ENCODE measurements at places on chromosomes 11 and 22.

DNA sequence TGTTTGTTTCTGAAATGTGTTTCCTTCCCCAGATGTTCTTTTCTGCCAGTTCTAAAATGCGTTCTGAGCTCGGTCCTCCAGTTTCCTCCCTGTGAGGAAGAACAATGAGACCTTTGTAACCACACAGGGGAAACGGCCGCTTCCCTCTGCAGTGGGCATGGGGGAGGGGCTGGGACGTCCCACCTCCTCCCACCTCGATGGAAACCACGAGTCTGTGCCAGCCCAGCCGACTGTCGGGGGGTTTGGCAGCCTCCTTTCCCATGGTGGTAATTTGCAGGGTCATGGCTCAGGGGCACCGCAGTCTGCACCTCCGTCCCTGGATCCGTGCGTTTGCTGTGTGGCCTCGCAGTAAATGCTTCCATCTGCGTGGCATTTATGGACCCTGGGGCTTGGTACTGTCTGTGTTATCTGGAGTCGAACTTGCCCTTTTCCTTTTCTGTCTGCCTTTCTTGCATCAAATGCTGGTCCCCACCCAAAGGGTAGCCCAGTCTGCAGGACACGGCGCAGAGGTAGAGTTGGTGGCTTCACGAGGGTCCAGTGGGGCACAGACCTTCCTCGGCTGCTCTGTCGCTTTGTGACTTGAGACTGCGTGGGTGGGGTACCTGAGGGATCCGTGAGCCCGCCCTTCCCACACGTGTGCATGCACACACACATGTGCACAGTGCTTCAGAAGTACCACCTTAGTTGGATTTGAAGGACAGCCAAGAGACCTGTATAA lies 16.1 kb downstream of the LRP5 start:
- peak; percentile 23 for DNase-seq

DNA sequence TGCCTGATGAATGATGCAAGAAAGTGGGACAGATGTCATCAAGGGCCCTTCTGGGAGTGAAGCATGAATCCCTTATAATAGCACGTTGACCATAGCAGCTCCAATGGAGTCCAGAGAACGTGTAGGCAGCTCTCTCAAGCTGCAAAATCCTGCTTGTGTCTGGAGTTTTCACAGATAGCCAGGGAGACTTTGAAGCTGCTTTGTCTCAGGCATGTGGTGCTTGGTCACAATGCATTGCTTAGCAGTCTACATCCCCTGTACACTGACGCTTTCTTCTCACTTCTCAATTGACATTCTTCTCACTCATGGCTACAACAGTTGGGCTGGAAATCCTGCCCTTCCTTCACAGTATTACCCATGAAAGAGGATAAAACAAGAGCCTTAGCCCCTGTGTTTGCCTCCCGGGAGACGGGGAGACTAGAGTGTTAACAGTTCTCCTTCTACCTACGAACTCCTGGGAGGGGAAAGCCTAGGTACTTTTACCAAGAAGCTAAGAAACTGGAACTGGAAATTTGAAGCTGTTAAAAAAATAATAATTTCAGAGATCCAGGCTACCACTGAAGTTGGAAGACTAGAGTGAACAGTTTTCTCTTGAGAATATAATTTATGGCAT lies 20.7 kb upstream of the MMP7 start:
- no peak for DNase-seq

- no peak for DNase-seq
These were observed 1081.6 kb downstream of the BRD1 start for GRCh38 chr22:48745842-48746788.

DNA sequence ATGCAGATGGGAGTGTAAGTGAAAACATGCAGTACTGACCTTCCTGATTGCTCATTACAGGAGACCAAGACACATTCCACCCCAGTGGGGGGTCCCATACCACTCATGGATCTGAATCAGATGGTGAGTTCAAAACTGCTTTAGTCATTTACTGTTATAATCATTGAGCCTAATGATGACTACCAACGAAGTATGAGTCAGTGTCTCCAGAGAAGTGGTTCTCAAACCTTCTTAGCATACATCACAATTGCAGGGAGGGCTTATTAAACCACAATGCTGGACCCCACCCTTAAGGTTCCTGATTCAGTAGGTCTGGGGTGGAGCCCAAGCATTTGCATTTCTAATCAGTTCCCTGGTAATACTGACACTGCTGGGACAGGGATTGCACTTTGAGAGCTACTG lies 75.8 kb downstream of the CD44 start:
- no peak for DNase-seq

DNA sequence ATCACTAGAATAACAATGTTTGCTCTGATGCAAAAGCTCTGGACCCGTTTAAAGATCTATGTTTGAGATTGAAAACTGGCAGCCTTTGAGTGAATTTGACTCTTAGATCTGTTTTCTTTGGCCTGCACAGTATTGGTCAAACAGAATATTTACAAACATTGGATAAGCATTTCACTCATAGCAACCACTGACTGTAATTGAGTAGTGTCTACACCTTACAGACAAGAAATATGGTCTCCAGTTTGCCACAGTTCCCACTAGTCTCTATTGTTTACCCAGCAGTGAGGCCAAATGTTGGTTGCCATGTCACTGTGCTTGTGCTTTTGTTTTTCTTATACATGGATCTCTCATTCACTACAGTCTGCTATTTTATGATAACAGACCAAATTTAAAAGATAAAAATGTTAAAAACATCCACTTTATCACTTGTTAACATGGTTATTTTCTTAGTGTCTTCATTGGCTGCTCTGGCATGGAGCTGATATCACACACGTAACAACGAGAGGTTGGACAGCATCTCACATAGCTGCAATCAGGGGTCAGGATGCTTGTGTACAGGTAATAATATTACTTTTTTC lies 12.2 kb downstream of the ANKRD42 start:
- DNase-seq: no peak

DNA sequence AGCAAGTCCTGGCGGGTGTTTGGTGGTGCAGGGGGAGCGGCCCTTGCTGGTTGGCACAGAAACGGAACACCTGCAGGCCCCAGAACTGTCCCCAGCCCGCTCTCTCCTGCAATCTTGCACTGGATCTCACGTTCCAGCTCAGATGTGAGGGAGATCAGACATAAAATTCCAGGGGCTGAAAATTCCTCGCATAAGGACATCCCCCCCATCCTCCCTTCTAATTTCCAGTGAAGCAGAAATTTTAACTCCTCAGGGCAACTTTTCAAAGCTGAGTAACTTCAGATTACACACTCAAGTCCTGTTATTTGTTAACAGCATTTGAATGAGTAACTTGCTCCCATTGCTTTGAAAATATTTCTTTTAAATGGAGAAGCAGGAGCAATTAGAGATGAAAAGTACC lies 40.3 kb upstream of the RASSF10 start:
- DNase-seq: no peak

DNA sequence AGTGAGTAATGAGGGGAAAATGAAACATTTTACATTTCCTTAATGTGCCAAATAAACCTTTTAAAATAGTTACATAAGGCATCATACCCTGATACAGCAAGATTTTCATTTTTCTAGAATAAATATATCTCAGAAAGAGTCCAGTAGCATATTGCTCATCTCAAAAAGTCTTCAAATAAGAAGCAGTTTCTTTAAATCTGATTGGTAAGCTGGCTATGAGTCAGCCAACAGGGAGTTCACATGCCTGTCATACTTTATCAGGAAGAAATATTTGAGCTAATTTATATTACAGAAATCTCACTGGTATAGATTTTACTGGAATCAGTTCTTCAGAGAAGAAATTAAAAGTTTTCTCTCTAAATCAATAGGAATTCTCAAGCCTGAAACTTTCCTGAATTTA lies 258.1 kb downstream of the C11orf87 start:
- DNase-seq: no peak

DNA sequence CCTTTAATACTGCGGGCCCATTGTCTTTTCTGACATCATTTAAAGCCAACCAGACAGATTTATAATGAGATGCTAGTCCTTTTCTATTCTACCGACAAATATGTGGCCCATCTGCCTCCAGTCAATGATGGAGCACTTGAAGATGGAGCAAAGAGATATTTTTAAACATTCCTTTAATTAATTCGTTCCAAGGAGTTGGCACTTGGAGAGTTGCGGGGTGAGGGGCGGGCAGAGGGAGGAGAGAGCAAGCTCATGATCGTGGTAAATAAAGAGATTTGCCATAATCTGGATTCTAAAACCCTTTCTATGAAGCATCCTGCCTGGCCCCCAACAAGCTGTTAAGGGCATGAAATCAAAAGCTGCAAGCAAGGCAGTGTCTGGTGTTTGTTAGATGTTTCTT lies 5.0 kb downstream of the SLC1A2 start:
- no peak for DNase-seq

- DNase-seq: peak; percentile 22
These were observed 404 bp downstream of the DCHS1 start for GRCh38 chr11:6655020-6655789.

- DNase-seq: no peak
These were observed 154.6 kb downstream of the MAML2 start for GRCh38 chr11:96188243-96189006.

DNA sequence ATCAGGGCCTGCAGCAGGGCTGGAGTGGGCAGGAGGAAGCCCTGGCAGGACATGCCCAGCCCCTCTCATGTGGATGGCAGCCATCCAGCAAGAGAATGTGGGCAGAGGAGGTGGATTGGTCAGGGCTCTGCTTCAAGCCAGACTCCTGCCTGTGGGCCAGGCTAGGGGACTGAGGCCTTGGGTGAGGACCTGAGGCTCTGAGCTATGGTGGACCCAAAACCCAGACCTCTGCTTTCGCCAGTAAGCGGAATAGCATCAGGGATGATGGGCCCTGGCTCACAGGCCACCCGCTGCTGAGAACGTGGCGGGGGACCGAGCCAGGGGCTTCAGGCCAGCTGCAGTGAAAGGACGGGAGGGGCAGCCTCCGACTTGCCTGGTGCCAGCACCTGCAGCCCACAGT lies 57.4 kb downstream of the LINC01488 start:
- DNase-seq: no peak
